AG08396 (cell line): ENCODE measurements at places on chromosomes 7 and 10.

GRCh38 chr7:92748495-92748894 lies 87.9 kb downstream of the CDK6 start:
- no peak for DNase-seq

GRCh38 chr10:36946598-36946997 lies 178.8 kb upstream of the ANKRD30A start:
- no peak for DNase-seq

DNA sequence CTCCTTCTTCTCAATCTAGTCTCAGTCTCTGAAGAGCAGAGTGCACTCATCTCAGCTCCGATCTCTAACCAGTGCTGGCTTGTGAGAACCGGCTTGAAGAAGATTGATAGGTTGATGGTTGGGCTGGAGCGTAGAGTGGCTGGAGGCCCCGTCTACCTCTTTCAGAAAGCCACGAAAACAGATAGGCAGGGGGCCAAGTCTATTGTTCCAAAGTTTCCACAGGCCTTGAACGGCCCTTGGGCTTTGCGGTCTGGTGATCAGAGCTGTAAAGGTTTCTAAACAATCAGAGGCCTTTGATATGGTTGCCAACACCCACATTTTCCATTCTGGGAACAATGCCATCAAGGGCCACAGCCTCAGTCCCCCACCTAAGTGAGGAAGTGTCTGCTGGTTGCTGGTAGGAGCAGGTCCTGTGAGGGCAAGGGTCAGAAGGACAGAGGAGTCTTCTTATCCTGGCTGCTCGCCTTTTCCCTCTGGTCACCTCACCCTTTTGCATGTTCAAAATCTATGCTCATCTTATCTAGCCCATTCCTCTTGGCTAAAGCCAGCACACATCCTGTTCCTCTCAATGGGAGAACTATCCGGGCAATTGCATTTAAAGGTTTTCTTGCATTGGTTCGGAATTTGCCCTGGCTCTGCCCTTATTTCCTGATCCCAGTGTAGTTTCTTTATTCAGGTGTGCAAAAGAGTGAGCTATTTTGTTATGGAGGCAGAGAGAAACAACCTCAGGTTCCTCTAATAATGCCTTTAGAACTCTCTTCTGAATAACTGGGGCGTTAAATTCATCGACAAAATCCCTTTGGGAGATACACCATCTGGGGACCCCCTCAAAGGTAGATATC lies 70.3 kb upstream of the KMT2E start:
- DNase-seq = no peak

DNA sequence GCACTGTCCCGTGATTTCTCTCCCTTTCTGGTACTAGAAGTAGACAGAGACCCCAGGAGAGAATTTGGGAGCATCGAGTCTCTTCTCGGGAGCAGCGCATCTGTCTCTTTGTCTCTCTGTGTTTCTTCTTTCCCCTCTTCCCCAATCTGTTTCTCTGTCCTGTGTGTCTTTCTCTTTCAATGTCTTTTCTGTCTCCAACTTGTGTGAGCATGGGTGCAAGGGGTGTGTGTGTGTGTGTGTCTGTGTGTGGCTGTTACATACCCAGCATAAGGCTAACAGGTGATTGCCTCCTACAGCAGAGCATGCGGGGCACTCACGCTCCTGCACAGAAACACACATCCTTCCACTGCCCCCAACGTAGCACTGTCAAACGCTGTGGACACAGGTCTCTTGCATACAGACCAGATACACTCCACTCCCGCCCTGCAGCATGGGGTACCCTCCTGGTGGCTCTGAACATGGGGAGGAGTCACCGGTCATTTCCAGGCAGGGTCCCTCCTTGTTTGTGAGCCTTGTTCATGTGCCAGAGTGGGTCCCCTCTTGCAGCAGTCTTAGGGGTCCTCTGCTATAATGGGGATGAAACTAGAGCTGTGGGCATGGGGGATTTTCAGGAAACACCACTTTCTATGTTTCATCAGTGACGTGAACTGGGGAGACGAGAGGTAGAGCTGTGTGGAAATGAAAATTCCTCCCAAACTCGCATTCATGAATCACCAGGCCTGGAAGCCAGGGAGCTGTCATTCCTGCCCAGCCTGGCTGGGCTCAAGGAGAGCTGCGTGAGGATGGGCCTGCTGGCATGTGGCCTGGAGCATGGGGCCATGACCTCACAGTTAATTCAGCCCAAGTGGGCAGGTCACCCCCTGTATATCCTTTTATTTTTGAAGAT lies 980 bp downstream of the ADAMTS14 start:
- peak; percentile 93 for DNase-seq

GRCh38 chr7:135386776-135387175 lies 123.1 kb downstream of the CNOT4 start:
- DNase-seq = no peak

DNA sequence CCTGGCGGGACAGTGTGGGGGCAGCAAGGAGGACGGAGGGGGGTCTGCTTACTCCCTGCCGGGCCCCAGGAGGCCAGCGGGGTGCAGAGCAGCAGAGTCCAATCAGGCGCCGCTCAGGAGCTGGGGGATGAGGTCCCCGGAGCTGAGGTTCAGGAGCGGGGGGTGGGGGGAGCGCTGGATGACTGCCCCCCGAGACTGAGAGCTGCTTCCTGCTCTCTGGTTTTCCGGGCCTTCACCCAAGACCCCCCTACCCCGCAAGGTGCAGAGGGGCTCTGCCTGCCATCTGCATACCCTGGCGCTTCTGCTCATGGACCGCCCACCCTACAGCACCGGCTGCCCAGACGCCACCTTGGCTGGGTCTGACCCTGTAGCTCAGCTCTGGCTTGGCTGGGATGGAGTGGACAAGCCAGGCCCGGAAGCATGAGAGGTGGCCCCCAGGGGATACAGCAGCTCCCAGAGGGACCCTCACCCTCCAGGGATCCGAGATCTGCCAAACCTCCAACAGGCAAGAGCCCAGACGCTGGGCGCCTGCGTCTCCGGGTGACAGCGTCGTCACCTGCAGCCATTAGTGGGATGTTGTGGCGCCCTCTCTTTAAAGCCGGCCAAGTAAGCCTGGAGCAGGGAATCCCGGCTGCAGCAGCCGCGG lies 930 bp downstream of the KNDC1 start:
- no peak for DNase-seq

DNA sequence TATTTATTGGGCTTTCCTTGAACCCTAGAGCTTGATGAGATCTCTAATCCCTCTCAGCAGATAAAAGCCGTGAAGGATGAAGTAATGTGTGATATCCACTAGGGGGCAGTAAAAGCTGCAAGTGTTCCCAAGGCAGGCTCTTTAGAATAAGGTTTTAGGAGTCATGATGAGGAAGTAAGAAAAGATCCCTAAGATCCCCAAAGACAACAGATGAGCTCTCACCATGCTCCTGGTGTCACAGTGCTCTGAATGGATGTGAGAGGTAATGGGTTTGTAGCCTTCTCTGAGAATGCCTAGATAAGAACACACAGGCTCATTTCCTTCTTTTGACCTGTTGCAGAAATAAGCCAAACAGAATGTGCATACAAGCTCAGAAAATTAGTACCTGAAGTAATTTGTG lies 70.4 kb upstream of the ITPRID1 start:
- peak; percentile 48 for DNase-seq

GRCh38 chr10:47451273-47451997 lies 32.5 kb downstream of the ANXA8 start:
- no peak for DNase-seq

- no peak for DNase-seq
These were observed 496.6 kb downstream of the INHBA start for GRCh38 chr7:41206267-41206666.

DNA sequence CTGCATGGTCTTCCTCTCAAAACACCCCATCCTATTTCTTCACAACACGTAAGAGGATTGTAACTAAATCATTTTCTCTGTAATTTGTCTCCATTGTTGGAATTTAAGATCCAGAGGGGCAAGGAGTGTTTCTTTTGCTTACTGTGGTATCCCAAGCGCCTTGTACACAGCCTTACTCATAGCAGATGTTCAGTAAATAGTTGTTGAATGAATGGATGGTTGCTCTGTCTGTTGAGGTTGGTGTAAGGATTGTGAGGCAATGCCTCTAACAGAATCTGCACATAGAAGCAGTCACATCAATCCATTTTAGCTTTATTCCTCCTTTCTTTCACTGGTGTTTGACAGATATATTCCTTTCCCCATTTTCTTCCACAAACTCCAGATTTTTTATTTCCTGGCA lies 90.1 kb downstream of the ZNF365 start:
- peak; percentile 12 for DNase-seq

DNA sequence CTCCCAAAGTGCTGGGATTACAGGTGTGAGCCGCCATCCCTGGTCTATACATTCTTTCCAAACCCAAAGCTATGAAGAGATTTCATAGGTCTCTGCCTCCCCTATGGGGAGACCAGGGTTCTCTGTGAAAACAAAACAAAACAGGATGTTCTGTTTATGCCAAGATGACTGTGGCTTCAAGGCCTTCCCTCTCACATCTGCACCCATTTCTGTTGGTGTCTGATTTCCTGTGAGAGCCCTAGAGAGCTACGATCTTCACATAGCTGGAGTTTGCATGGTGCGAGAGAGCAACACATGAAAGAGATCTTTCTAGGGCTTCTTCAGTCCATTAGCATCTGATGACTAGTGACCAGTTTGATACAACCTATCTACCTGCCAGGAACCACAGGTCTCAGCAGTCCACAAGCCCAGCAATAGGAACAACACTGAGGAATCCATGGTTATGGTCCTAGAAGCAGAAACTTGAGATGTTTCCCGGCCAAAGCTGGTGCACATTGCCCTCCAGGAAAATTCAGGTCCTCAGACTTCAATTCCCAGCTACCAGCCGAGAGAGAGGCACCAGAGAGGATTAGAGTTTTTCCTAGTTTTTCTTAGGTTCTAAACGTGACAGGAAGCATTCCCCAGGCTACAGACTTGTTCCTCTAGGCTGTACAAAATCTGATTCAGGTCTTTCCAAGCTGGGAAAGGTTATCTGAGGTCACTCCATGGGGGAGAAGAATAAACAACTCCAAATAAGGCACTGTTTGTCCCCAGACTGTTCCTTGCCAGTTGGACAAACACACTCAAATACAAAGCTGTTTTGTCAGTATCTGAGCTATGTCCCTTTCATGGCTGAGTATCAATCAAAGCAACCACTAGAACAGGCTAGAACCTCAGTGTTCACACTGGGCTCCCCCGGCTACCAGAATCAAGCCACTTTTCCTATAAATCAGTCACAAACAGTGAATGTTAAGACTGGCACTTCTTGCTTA lies 259.7 kb downstream of the CALN1 start:
- no peak for DNase-seq

DNA sequence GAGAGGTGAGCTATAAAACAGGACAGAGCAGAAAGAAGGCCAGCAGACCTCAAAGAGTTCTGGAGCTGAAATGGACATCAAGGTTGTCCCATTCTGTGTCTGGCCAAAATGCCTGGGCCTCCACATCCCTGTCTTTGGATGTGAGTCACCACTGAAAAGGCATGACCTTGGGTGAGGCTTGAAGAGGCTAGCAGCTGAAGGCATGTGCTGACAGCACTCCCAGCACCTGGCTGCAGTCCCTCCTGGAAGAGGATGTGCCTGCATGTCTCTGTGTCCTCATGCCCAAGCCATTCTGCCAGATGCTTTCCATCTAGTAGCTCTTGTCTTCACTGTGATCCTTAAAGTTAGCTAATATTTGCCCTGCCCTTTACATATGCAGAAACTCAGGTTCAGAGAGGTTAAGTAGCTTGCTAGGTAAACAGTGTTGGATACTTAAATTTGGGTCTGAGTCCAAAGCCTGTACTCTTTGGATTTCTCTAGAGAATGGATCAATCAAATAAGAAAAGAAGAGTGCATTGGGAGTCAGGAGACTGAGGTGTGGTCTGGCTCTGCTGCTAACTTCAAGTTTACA lies 35.8 kb downstream of the HECW1 start:
- DNase-seq = peak; percentile 21

DNA sequence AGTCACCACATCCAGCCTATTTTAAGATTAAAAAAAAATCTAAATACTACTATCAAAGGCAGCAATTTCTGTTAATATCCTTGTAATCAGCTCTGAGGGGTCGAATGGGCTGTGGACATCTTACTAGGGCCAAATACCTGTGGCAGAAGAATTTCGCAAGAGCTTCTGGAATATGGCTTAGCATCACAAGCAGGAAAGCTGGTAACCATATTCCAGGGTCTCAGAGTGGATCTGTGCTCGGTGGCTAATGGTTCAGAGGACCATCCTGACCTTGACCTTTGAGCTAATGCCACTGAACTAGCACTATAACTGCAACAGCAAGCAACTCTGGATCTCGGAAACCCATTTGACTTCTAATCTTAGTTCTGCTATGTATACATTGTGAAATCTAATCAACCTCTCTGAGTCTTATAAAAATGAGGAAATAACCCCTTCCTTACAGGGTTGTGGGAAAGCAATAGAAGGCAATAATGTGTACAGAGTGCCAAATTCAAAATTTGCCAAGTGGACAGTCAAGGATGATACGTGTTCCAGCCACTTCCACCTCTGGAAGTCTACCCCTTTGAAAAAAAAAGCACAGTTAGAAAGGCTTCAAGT lies 65.5 kb downstream of the CYP26A1 start:
- DNase-seq = no peak

DNA sequence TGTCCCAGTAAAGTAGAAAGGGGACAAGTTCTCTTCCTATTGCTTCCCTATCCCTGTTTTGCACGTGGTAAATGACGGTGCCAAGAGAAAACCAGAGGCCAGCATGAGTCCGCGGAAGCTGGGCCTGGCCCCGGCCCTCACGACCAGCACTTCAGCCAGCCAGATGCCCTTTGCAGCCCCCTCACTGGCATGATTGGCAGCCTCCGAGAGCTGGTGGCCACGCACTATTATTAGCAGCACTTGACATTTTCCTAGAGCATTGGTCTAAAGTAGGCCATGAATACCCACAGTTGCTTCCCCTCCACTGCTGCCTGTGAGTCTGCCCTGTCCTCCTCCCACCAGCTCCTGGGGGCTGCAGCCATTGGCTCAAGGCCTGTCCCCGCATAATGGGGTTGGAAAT lies 369.1 kb downstream of the PLXNA4 start:
- DNase-seq = no peak

- DNase-seq = no peak
These were observed 3.1 kb downstream of the HPS6 start for GRCh38 chr10:102068216-102068615.

DNA sequence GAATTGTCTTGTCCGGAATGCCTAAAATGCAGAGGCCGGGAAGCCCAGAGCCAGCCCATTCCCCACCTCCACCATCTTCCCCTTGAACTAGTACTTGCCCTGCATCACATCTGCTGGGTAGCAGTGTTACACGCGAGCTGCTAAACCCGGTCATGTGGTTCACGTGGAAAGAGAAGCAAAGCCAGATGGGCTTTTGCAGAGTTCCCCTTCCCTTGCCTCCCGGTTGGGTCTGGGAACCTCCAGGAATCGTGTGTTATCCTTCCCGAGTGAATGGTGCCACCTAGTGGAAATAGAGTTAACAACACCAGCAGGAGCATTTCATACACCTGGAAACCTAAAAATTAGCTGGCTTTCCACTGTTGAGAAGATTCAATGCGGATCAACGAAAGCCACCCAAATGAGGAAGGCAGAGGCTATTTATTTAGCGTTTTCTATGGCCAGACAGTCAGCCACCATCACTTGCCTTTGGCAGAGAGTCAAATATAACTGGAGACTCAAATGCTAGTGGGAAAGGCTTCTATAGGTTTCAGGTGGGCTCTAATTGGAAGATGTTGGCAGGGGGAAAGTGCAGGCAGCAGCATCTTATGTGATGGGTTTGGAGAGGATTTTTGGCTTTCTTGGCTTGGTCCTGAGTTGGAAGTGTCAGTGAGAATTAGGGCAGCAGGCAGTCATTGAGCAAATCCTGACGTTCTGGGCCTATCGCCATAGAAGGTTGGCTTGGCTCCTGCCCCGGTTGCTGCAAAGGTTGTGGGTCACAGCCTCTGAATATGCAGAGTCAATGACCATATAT lies 12.9 kb upstream of the DENND2A start:
- peak; percentile 75 for DNase-seq

- no peak for DNase-seq
These were observed 137.5 kb upstream of the WDR11 start for GRCh38 chr10:120713573-120714205.
